Stimulated activated effector memory CD8-positive, alpha-beta T cell treated with anti-CD3 and anti-CD28 coated beads, Interleukin-12 subunit alpha, Interleukin-12 subunit beta, amount 100 ng/mL, for 72 hours (primary cell): ENCODE measurements at places on chromosomes 6 and 20.

GRCh38 chr6:130893277-130893676, 66.1 kb downstream of the SMLR1 start:
- DNase-seq: no peak

DNA sequence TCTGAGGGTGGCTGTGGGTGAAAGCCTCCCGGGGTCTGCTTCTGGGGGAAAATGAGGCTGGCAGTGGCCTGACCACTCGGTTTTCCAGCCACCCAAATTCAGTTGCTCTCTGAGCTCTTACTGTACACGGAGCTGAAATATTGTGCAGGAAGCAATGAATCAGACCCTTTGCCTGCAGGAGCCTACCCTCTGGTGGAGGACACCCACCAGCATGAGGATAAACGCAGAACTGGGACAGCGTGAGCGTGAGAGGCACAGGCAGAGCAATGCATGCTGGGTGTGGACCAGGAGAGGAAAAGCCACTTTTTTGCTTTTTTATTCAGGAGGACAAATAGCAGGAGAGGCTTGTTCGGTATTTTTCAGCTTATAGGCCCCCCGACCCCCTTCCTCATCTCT, 298.0 kb downstream of the QKI start:
- no peak for DNase-seq

DNA sequence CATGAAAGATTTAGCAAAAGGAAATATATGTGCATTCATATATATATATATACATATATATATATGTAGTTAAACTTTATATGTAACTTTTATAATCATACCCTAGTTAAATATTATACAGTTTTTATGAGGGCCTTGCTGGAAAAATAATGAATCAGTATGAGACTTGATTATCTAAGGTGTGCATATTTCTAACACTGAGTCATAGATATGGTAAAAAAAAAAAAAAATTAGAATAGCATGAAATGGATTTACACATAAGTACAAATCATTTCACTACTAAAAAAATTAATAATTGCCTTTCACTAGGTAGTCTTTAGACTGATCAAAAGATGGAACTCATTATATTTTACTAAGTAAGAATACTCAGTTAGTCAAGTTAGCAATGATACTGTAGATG, 51.3 kb upstream of the DST start:
- no peak for DNase-seq

GRCh38 chr6:112223070-112223861, 31.1 kb downstream of the LAMA4 start:
- no peak for DNase-seq

DNA sequence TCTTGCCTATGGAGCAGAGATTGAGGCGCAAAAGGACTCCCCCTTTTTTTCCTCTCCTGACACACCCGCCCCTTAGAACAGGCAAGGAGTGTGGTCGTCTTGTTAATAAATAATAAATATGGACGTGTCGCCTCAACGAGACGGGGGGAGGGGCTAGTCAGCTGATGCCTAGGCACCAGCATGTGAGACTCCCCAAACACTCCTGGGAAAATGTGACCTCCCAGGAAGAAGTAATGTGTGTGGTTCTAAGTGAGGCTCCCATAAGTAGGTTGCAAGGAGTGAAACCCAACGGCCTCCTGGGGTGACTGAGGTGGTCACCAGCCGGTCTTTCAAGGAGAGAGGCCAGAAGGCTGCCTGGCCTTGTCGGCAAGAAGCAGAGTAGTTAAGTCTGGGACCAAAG, 1.1 kb upstream of the FAXC start:
- DNase-seq: no peak

DNA sequence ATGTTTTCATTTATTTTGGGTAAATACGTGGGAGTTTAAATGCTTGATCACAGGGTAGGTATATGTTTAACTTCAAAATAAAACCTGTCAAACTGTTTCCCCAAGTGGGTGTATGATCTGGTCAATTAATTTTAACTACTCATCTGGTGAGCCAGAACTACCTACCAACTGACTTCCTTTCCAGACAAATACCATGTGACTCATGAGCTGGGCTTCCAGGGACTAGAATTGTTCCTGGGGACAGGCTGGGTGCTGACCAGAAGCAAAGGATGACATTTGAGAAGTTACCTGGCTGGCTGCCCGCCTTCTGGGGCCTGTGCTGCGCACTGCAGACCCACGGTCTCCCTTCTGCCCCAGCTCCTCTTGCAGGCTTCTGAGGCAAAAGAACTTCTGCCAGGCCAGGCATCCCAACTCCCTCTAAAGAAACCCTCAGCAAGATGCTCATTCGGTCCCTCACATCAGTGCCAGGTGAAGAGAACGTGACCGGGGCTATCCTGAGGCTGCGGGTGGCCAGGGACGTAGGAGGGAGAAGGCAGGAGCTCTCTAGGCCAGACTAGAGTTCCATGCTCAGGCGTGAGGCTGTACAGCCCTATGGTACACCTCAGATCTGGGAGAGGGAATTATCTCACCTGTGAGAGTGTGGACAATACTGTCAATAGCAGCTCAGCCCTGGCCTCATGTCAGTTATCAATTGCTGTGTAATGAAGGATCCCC, 103.6 kb downstream of the JPH2 start:
- no peak for DNase-seq

- no peak for DNase-seq
Observed at GRCh38 chr20:11426948-11427347, 490.7 kb upstream of the BTBD3 start.

DNA sequence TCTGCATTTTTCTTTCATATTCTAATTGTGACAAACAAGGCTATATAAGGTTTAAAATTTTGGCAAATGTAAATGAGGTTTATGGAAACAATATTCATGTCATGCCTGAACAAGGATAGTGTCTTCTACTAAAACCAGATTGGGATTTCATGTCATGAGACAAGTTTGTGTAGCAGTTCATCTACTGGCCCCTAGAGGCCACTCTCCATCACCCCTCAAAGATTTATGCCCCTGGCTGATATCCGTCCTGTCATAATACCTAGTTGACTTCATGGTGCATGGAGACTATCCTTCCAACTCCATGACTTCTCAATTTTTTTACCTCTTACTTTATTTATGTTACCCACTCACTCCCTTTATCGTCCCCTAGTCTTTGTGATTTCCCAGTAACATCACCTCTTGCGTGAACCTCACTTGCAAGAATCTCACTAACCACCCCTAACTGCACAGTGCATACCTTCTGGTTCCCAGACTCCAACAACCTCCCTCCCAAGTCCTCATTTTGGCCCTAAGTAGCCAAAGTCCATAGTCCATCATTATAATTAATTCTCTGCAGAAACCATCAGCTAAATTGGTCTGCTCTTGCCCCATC, 179.8 kb downstream of the TASP1 start:
- no peak for DNase-seq

DNA sequence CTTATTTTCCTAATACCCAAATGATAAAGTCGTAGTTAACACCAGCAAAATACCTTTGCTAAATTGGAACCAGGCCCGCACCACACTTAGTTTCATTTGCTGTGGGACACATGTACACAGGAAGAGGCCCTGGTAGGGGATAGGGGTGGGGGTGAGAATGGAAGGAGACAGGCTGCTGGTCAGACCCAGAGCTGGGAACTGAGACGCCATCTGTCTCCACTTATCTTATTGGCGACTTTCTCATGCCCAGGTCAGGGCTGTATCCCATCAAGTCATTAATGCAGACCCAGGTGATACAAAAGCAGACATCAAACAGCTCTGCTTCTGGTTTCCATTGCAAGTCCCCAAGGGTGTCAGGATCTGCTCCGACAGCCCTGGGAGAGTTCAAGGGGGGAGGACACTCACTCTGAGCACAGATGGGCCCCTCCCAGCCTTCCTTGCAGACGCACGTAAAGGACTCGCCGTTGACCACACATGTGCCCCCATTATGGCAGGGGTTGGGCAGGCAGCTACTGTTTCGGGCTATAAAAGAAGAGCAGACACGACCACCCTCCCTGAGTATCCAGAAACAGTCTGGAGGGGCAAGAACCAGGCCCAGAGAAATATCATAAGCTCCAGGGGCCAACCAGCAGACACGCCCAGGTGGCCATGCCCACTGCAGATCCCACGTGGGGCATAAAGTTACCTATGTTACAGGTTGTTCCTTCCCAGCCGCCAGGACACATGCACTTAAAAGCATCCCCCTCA, 29.2 kb downstream of the JAG1 start:
- no peak for DNase-seq

GRCh38 chr6:165729307-165729936, 66.4 kb upstream of the PDE10A start:
- DNase-seq: no peak

DNA sequence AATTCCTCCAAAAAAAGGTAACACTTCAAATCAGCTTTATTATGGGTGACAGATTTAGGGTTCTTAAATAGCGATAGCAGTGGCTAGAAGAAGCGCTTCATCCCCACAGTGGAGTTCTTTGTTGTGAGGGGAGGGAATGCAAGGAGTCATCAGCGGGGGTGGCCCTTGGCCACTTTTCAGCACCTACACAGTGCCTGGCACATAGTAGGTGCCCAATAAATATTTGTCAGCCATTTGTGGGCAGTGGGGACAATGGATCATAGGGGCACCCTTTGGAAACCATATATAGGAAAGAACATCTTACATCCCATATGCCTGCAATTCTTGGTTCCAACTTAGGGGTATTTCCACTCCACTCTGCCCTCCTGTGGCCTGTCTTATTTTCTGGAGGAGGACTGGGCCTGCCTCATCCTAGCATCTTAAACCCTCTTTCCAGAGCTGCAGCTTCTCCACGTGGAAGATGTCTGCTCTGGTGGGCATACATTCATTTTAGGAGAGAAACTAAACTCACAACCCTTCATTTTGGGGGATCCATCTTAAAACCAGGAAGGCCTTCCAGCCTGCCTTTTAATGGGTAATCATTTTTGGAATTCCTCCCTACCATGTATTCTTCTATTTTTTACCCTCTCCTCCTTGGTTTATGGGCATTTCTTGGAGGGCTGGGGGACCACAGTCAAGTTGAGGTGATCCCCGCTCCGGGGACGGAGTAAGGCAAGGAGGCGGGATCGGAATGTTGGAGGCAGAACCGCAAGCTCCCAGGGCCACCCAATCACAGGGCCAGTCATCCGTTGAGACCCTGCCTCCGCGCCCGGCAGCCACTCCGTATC, 2.6 kb upstream of the GPSM3 start:
- DNase-seq: no peak
